Activated naive CD4-positive, alpha-beta T cell (primary cell): ENCODE measurements at places on chromosomes 12 and 14.

GRCh38 chr14:100261621-100262020, 22.7 kb downstream of the YY1 start:
- no peak for DNase-seq

DNA sequence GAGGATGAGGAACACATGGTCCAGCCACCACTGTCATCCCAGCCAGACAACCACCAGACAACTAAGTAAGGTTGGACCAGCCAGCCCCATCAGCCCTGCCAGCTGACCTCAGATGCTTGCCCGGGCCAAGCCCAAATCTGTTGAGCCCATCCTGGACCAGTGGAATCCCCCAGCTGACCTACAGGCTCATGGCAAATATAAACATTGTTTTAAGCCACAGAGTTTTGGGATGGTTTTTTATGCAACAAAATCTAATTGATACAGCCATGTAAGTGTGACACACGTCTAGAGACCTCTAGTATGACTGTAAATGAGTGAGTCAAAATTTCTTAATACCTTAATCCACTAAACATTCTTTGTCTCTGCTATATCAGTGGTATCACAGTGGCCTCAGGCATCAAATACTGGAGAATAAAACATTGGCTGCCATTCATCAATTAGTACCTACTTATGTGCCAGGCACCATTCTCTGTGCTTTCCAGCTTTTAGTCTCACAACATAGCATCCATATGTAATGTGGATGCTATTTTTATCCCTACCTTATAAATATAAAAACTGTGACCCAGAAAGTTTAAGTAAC, 24.2 kb upstream of the NT5DC3 start:
- DNase-seq = no peak

- no peak for DNase-seq
These were observed 71.6 kb downstream of the FGD4 start for GRCh38 chr12:32470936-32471470.

- no peak for DNase-seq
These were observed 5.7 kb downstream of the DCN start for GRCh38 chr12:91176915-91177314.

- DNase-seq = no peak
These were observed 97.4 kb downstream of the LMNTD1 start for GRCh38 chr12:25455696-25456095.

DNA sequence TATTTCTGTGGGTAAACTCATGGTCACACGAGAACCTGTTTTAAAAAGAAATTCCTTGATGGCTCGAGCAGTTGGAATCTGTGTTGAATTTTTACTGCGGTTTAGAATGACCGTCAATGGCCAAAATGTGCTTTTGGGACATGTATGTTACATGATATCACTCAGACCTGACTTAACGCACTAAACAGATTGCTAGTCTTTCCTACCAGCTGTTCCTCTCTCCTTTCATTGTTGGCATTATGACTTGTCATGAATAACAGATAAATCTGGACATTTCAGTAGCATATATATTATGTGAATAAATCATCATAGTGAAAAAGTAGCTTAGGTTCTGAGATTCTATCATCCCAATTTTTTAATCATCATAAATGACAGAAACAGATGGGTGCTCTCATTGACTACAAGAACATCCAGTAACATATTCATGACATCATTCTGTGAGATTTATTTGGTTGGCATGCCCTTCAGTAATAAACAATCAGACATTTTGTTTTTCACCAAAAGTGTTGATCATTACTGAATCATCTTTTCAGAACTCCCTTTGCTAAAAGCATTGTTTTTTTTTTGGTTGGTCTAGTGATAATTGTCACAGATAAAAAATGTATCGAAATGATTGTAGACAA, 57.9 kb upstream of the NAV3 start:
- DNase-seq = no peak

GRCh38 chr14:65853407-65853955, 441.0 kb downstream of the FUT8 start:
- no peak for DNase-seq

DNA sequence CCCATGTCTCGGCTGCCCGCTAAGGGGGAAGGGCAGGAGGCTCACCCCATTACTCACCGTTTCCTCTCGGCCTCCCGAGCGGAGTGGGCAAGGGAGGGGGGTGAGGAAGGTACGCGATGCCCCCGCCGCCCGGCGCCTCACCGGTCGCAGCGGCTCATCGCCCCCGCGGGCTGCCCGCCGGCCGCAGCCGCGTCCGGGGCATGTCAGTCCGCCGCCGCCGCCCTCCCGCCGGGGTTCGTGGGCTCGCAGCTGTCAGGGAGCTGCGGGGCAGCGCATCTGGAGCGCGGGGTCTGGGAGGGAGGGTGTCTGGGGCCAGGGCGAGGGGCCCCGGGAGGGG, 461 bp downstream of the SLC8A3 start:
- DNase-seq = no peak

GRCh38 chr12:80170915-80171314, 71.6 kb downstream of the OTOGL start:
- no peak for DNase-seq

- DNase-seq = no peak
These were observed 28.0 kb downstream of the TTLL5 start for GRCh38 chr14:75689012-75689411.

DNA sequence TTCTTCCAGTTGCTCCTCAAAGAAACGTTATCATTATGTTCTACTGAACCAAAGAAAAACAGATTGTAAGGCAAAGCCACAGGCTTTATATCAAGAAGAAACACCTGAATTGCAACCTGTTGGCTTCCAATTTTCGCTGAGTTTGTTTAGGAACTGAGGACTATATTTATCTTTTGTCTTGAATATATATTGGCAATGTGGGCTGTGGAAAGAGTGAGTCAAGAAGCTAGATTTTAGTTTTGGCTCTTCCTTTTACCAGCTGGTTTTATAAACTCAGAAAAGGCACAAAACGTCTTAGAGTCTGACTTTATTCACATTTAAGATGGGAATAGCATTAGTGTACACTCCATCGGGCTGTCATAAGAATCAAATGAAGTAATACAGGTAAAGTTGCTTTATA, 10.4 kb upstream of the PTHLH start:
- no peak for DNase-seq

DNA sequence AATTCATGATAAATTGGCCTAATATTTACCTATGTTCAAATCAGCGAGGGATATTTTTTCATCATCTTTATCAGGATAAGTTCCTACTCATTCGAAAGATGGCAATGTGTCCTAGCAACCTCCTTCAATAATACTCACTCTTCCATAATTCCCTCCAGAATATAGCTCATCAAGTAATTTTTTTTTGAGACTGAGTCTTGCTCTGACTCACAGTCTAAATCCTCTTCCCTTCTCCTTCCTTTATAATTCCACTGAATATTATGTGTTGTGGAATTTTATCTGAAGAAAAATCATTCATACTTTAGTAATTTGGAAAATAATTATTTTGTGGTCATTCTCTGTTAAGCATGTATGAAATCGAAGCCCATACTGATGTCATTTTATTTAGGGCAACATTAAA, 663.8 kb downstream of the FLRT2 start:
- DNase-seq = no peak

GRCh38 chr12:20000229-20000849, 368.0 kb upstream of the PDE3A start:
- DNase-seq = no peak

- DNase-seq = no peak
These were observed 328.3 kb upstream of the DIO3 start for GRCh38 chr14:101233021-101233366.

GRCh38 chr12:92988622-92989130, 59.6 kb upstream of the EEA1 start:
- DNase-seq = no peak

GRCh38 chr14:23555533-23555881, 564 bp upstream of the THTPA start:
- no peak for DNase-seq

DNA sequence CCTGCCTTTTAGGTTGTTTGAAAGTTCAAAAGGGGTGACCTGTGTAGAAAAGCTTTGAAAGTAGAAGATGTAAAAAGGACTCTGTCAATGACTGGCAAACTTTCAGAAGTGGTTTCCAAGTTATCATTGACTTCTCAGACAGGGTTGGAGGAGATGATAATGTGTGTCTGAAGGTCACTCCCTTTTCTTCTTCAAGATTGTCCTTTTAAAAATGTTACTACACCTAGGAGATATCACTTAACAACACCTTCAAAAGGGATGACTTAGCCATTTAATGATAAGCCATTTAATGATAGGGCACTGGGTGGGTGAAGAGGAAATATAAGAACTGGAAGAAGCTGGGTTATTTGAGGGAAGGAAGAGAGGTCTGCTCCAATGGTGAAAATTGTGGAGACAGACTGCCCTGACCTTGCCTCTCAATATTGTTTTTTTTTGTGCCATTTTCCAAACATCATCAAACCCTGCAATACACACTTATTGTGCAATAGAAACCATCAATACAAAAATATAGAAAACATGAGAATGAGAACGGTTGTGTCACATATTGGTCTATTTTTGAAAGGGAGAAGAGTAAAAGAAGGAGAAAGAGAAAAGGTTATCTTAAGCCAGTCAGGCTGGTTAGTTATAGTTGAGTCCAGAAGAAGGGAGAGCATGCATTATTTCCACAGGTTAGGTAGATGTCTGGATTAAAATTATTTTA, 38.8 kb downstream of the BEST3 start:
- DNase-seq = no peak

- DNase-seq = no peak
These were observed 10.9 kb downstream of the CAND1 start for GRCh38 chr12:67280088-67280487.

DNA sequence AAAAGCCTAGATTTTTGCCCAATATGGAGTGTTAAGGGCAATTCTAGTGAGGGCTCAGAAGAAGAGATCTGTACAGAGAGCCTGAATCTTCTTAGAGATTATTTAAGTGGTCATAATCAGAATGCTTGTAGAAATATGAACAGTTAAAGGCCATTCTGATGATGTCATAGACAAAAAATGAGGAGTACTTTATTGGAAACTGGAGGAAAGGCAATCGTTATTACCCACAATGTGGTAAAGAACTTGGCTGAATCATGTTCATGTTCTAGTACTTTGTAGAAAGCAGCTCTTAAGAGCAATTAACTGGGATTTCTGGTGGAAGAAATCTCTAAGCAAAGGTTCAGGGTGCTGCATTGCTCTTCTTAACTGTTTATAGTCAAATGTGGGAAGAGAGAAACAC, 36.4 kb upstream of the SYT10 start:
- DNase-seq = no peak

- no peak for DNase-seq
These were observed 444.3 kb upstream of the RGS6 start for GRCh38 chr14:71487941-71488340.

- no peak for DNase-seq
These were observed 18.0 kb upstream of the MYO1H start for GRCh38 chr12:109329686-109330085.

- no peak for DNase-seq
These were observed 946 bp downstream of the DDX24 start for GRCh38 chr14:94079891-94080620.

DNA sequence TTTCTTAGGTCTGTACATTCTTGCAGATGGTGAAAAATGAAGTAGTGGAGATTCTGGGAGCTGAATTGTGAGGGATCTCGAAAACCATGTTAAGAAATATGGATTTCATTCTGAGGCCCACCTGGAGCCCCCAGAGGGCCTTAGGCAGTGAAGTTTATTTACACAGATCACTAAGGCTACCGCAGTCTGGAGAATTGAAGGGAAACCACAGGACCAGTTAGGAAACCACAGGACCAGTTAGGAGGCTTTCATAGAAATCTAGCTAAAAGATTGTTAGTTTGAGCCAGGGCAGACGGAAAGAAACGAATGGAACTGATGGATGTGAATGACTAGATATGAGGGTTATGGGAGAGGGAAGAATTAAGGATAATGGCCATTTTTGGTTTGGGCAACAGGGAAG, 7.2 kb downstream of the CBLN3 start:
- no peak for DNase-seq

GRCh38 chr12:67649261-67649569, 670 bp downstream of the DYRK2 start:
- no peak for DNase-seq

GRCh38 chr14:97267509-97267908, 470.3 kb downstream of the VRK1 start:
- DNase-seq = no peak
